Hippocampal formation (tissue), 2 donors: ENCODE measurements at places on chromosomes 7 and 10.

DNA sequence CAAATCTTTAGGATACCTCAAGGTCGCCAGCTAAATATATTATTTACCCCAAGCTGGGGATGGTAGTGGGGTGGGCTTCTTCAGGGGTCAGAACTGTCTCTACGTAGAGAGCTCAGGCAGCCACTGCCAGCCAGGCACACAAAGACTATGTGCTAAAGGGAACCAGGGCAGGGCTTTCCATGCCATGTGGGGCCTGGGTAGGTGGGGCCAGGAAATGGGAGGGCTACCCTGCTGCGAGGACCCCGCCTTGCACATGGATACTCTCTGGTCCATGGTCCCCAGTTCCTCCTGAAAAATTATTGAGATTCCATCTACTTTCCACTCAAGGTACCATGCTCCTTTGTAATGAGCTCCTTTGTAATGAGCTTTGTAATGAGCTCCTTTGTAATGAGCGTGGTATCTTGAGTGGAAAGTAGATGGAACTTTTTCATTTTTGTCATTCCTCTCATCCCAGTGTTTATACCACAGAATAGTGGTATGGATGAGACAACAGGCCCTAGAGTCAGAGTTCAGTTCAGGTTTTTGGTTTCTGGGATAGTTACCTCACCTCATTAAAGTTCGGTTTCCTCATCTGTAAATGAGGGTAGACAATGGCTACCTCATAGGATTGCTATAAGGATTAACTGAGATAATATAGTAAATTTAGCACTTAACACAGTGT is 5.8 kb downstream of the SYNPO2L start:
- DNase-seq = no peak

- no peak for DNase-seq
These were observed 6.6 kb upstream of the RHBDD2 start for GRCh38 chr7:75872073-75872782.

- DNase-seq = no peak
These were observed 106.3 kb downstream of the WNT2 start for GRCh38 chr7:117216436-117217069.

DNA sequence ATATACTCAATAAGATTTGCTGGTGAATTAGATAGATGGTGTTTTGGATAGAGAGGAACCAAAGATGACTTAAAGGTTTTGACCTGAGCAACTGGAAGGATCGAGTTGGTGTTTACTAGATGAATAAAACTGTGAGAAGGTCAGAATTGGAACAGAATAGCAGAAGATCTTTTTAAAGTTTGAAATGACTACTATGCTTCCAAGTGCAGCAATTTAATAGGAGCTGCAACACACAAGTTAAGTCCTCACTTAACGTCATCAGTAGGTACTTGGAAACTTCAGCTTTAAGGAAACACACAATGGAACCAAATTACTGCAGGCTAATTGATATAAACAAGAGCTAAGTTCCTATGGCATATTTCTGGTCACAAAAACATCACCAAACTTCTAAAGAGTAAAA is 86.5 kb downstream of the RTKN2 start:
- DNase-seq = no peak

GRCh38 chr10:75870039-75870645 is 438.7 kb downstream of the LRMDA start:
- DNase-seq = no peak

GRCh38 chr7:102077081-102077480 is 209.6 kb upstream of the SH2B2 start:
- DNase-seq = no peak

GRCh38 chr10:19762026-19762425 is 54.2 kb upstream of the PLXDC2 start:
- DNase-seq = no peak

DNA sequence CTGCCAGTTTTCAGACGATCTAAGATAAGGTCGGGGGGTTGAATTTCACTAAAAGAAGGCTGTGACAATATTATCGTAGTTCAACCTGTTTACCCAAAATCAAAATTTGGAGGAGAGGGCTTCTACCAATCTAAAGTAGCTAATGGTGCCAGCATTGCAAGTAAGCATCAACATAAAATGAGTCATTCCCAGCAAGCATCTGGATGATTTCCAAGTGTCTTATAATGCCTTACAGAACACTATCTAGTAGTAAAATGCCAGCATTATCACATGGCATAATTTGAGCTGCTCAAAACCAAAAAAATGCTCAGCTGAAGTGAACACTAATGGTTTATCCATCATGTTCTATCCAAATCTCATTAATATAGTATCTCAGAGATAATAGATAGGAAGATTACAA is 1193.9 kb downstream of the DNAJB9 start:
- DNase-seq = no peak

GRCh38 chr7:88399036-88399435 is 92.3 kb upstream of the STEAP4 start:
- no peak for DNase-seq

- peak; percentile 7 for DNase-seq
These were observed 346.1 kb upstream of the ANKRD30A start for GRCh38 chr10:36779238-36779846.

GRCh38 chr10:13457958-13458686 is 70.7 kb downstream of the BEND7 start:
- no peak for DNase-seq

DNA sequence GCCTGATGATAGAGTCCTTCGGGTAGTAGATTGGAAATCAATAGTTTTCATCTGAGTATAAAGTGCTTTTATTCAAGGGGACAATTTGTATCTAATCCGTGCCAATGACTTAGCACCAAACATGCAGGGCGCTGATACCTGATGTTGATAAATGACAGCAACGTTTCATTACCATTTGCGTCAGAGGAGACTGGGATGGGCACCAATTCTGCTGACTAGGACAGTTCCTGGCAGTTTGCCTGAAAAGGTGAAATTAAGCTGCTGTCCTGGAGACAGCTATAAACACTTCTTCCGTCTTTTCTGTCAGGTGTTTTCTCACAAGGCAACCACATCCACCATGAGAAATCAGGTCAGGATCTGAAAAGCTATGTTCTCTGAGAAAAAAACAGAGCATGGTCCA is 1136.4 kb downstream of the TYW1 start:
- no peak for DNase-seq

- no peak for DNase-seq
These were observed 17.2 kb upstream of the AGR2 start for GRCh38 chr7:16822029-16822428.
